Activated CD4-positive, alpha-beta T cell treated with anti-CD3 and anti-CD28 coated beads, Interleukin-2, amount 50 U/mL, for 4 hours (primary cell): ENCODE measurements at places on chromosomes 13 and 19.

- no peak for DNase-seq
These were observed 190.0 kb upstream of the GPR12 start for GRCh38 chr13:26950546-26950945.

- no peak for DNase-seq
These were observed 95.0 kb downstream of the KLF12 start for GRCh38 chr13:74039154-74039553.

- DNase-seq: no peak
These were observed 2.7 kb upstream of the REXO1 start for GRCh38 chr19:1850809-1851653.

GRCh38 chr13:60043262-60043661 is 120.5 kb downstream of the DIAPH3 start:
- no peak for DNase-seq

DNA sequence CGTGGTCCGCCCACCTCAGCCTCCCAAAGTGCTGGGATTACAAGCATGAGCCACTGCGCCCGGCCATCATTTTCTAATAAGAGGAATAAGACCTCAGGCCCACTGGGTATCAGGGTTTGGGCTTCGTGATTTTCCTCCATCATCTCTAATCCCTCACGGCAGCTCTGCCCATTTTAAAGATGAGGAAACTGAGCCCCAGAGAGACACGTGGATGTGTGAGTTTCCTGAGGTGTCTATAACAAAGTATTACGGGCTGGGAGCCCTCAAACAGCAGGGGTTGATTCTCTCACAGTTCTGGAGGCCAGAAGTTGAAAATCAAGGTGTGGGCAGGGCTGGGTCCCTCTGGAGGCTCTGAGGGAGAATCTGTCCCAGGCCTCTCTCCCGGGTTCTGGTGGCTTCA is 33.7 kb downstream of the MYO9B start:
- no peak for DNase-seq

- DNase-seq: no peak
These were observed 10.4 kb downstream of the CLASRP start for GRCh38 chr19:45049073-45049736.

DNA sequence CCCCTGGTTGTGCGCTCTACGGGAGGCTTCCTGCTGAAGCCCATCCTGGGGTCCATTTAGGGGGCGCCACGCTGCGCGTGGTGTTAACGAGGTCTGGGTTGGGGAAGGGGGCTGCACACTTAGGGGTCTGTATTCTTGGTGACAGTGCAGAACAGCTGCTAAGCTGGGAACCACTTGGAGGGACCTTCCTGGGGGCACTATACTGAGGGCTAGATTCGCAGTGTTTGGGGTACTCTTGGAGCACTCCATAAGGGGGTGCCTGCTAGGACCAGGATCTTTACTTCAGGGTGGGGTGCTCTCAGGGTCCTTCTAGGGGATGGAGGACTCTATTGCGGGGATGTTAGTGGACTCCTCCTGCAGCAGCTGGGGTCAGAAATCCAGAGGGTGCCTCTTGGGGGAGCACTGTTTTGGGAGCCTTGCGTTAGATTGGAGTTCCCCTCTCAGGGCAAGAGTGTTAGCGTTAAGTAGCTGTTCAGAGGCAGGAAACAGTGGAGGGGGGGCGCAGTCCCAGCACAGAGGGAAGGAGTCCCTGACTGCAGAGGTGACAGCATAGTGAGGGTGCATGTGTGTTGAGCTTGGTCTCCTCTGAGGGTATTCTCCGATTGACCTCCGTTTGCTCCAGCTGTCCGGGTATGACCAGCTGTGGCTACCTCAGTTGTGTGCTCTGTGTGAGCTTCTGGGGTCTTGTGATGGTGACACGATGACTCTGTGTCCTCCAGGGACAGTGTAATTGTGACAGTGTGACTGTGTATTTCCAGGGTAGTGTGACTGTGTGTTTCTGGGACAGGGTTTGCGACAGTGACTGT is 1.1 kb downstream of the PDE4A start:
- no peak for DNase-seq

GRCh38 chr19:11238041-11238440 is 1.4 kb upstream of the ANGPTL8 start:
- DNase-seq: no peak

- no peak for DNase-seq
These were observed 22.3 kb upstream of the LILRA2 start for GRCh38 chr19:54551293-54551692.

- peak; percentile 1 for DNase-seq
These were observed 213.3 kb upstream of the MIR17HG start for GRCh38 chr13:91133941-91134802.

- DNase-seq: no peak
These were observed 15.7 kb upstream of the IGFL4 start for GRCh38 chr19:46056536-46056935.

DNA sequence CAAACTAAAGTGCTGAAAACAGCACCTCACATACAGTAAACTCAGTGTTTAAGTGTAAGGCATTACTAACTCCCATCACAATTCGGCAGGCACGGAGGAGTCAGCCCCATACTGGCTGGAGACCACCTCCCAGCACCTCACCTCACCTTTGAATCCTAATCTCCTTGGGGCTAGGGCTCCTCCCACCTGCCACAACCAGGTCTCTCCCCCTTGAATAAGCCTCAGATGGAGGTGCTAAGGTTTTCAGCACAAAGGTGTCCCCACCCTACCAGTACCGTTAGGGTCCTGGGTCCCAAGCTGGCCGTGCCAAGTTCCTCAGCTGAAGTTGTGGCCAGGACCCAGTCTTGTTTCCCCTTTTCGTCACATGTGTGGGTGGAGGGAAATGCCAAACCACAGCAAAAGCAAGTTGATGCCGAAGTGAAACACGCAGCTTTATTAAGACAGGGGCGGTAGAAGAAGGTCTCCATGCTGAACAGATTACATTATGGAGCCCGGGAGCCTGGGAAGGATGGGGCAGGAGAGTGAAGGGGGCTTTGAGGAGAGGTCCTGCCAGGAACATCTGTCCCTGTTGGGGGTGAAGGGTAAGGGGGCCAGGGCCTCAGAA is at the start of gene IGFLR1:
TSS of gene IGFLR1 (minus strand) at position 332 of the 604 bp plus-strand sequence. CDS start 1,272 bp downstream, outside the sequence.
- peak; percentile 54 for DNase-seq

- DNase-seq: no peak
These were observed 89.0 kb upstream of the SPATA13 start for GRCh38 chr13:24071423-24072075.

- no peak for DNase-seq
These were observed 32.6 kb upstream of the GATAD2A start for GRCh38 chr19:19372656-19373416.

DNA sequence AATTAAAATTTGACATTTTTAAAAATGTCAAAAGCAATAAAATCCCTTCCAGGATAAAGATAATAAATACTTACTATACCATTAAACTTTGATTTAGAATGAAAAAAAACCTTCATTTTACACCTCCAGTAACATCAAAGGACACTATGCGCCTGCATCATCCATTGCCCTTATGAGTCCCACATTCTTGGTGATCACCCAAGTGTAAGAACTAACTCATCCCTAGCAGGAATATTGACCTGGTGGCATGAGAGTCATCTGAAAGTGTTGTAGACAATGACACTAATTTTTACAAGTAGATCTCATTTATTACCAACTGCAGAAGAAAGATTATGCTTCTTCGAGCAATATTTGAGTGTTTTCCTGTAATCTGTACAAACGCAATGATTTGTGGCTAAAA is 1128.9 kb downstream of the EFNB2 start:
- no peak for DNase-seq

DNA sequence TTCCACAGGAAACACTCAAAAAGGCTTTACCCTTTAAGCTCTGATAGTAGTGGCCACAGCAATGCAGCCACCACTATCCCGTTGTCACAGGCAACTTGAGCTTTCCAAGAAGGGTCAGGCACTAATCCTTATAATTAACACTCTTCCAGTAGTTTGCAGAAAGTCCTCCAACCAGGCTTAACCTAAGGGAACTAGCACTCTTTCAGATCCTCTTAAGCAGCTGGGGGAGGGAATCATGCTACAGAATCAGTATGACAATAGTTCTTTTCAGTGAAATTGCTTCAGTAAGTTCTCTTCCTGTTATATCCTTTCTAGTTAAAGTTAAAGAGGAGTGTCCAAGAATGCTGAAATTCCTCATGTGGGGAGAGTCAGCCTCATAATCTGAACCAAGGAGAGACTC is 82.2 kb downstream of the TNFSF11 start:
- no peak for DNase-seq

DNA sequence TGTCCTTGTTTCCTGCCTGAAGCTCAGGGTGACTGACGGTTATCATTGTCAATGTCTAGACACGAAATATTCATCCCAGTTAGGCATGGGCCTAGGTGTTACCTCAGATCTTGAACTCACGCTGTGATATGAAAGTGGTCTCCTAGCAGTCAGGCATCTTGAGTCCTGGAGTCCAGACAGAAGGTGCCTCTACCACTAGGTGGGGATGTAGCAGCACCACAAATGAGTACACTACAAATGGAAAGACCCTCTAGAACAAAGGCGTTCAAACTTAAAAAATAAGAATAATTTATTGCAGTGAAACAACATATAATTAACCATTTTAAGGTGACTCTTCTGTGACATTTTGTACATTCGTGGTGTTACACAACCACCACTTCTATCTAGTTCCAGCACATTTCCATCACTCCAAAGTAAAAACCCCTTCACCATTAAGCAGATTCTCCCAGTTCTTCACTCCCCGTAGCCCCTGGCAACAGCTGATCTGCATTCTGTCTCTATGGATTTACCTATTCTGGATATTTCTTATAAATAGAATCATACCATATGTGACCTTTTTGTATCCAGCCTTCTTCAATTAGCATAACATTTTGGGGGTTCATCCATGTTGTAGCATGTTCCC is 11.9 kb upstream of the FRY start:
- DNase-seq: no peak

DNA sequence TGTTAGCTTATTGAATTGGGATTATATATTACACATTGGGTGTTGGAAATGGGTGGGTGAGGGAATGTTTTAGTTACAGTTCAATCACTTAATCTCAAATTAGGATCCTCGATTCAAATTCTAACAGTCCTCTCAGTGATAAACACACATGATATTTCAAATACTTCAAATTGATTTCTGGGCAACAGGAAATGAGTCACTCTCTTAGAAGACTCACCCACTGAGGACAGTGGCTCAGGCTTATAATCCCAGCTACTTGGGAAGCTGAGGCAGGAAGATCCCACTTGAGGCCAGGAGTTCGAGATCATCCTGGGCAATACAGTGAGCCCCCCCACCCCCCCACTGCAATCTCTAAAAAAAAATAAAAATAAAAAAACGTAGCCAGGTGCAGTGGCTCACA is 435.3 kb downstream of the KLF12 start:
- no peak for DNase-seq

- DNase-seq: no peak
These were observed 1.4 kb downstream of the EPN1 start for GRCh38 chr19:55676383-55676782.

DNA sequence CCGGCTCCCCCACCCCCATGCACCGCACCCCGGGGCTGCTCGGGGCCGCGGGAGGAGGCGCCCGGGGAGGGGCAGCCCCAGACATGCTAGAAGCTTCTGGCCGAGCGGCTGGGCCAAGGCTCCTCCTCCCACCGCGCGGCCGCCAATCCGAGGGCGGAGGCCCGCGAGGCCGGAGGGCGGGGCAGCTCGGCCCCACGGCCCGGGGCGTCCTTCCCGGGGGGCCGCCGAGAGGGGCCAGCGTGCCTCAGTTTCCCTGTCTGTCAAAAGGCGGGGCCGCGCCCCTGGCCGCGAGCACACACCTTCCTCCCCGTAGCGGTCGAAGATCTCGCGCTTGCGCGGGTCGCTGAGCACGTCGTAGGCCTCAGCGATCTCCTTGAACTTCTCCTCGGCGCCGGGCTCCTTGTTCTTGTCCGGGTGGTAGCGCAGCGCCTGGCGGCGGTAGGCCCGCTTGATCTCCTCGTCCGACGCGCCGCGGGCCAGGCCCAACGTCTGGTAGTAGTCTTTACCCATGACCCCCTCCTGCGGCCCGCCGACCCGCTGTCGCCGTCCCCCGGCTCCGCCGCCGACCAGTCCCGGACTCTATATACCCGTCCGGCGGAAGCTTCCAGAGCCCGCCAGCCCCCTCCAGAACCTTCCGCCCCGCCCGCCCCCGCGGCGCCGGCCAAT is at the start of gene DNAJB1:
TSS of gene DNAJB1 (minus strand) at position 558 of the 666 bp plus-strand sequence. CDS start at position 510, 48 bp downstream.
- no peak for DNase-seq

- DNase-seq: no peak
These were observed 7.1 kb downstream of the PNMA8B start for GRCh38 chr19:46488551-46488950.

GRCh38 chr13:20090349-20090748 is 70.5 kb downstream of the GJA3 start:
- no peak for DNase-seq

- no peak for DNase-seq
These were observed 42.5 kb upstream of the ARGLU1 start for GRCh38 chr13:106610486-106610885.

GRCh38 chr19:10037367-10037766 is 24.1 kb downstream of the RDH8 start:
- no peak for DNase-seq
